Stimulated activated naive CD8-positive, alpha-beta T cell treated with anti-CD3 and anti-CD28 coated beads, Interleukin-15, amount 100 ng/mL, for 72 hours (primary cell): ENCODE measurements at places on chromosomes 7 and 10.

GRCh38 chr7:136741941-136742340, 126.5 kb upstream of the CHRM2 start:
- no peak for DNase-seq

- DNase-seq: no peak
These were observed 448.5 kb downstream of the TCERG1L start for GRCh38 chr10:130863044-130863443.

- peak; percentile 77 for DNase-seq
These were observed 25.3 kb downstream of the CCDC6 start for GRCh38 chr10:59880971-59881510.

DNA sequence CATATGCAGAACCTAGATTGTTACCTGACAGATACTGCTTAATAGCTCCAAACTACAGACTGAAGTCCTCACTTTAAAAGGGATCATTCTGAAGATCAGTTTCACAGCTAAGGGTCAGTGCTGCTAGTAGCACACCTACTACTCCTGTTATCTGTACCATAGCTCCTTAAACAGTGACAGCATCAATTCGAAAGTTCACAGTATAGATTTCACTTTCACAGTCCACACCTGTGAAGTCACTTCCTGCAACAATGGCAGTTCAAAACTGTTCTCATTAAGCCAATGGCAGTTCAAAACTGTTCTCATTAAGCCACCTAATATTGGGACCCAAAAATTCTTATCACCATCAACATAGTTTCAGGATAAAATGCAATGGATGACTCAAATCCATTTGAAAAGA, 10.7 kb upstream of the FHIP2A start:
- DNase-seq: no peak

DNA sequence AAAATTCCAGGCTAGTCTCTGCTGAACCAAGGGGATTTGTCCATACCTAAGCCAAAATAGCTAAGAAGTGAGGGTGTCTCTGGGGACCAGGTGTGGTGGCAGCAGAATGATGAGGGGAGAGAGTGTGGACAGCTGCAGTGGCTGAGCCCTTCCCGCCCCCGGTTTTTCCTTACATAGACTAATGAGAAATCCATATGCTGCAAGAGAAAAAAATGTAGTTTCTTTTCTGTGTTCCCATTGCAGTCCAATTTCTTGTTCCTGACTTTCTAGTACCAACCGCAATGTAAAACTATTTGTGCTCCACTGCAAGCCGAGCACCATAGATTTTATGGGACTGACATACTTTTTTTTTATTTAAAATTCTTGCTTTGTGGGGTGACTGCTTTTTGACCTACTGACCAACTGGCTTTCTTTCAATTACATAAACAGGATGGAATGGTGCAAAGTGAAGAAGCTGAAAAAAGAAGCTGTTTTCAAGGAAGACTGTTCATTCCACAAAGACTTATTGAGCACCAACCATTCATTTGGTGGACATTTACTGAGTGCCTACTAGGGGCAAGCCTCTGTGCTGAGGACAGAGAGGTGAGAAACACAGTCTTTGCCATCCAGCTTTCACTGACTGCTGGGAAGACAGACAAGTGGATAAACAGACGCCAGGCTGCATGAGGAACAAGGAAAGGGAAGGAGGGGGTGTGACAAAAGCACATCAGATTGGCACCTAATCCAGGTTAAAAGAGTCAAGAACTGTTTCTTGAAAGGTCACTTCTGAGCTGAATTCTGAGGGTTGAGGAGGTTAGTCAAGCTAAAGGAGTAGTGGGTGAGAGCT, 9.8 kb downstream of the CEP41 start:
- DNase-seq: no peak

DNA sequence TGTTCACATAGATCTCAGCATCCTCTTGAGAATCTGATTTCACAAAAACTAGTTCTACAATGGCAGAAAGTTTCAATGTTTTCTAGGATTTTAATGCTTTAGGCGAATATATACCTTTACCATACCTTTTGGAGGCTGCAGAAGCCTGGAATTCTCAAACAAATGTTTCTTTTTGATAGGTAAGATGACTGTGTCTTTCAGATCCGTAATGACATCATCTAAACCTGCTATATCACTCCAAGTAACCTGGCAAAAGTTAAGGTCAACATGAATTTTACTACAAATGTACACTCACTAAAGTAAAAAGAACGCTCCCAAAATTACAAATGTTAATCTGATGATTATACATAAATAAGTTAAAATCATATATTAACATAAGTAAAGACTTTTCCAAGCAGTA, 27.8 kb downstream of the ATAD1 start:
- no peak for DNase-seq

DNA sequence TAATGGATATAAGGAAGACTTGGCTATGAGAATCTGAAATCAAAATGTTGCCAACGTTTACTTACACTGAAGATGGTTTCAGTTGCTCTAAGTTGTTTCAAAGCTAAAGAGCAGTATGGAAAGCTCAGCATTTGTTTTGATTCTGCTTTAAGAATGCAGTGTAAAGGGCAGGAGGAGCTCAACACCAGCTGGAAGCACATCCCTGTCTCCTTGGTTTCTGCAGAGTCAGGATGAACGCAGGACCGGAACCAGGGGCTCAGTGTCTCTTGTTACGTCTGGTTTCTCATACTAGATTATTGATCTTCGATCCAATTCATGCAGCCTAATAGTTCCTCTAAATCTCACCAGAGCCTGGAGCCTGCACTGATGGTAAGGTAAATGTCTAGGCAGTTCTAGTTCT, 24.1 kb downstream of the ZRANB1 start:
- DNase-seq: no peak

DNA sequence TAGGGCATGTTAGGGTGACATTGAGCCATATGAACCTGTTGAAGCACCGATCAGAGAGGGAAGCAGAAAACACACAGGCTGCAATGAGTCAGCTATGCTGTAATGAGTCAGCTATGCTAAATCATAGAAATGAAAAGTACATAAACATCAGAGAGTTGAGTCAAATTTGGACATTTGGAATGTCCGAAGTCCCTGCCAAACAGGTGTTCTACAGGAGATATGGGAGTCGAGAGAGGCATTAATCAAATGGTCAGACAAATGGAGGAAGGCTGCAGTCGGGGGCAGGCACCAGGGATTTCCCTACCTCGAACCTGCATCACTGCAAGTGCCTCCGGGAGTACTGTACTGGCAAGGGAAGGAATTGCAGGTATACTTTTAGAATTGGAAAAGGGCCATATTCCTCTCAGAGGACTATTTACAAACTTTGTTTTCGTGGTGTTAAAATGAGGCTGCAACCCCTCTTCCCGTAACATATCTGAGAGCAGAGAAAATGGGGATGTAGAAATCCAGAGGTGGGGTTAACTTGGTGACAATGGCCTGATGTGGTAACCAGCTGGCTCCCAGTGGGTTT, 8.8 kb upstream of the ZC3HAV1 start:
- DNase-seq: peak; percentile 51

DNA sequence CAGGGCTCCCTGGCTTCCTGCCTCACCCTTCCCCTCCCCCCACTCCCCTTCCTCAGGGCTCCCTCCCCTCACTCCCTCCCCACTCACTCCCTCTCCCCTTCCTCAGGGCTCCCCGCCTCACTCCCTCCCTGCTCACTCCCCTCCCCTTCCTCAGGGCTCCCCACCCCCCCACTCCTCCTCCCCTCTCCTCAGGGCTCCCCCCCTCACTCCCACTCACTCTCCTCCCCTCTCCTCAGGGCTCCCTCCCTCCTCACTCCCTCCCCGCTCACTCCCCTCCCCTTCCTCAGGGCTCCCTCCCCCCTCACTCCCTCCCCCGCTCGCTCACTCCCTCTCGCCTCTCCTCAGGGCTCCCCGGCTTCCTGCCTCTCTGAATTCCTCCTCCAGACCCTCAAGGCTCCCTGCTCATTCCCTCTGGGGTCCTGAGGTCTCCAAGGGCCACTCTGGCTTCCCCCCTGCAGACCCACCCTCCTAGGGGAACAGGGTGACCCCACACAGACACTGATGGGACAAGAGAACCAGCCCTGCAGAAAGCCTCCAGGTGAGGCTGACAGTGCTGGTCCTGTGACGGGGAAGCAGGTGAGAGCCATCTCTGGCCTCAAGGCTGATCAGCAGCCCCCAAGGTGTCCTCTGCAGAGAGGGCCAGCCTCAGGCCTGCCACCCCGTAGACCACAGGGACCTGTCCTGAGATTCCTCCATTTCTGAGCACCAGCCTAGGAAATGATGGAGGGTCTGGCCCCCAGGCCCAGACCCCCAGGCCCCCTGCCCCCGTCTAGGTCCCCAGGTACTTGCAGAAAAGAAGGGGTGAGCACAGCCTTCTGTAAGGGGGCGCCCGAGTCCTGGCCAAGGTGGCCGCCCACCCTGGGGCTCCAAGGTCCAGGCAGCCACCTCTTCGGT, 47.2 kb downstream of the PWWP2B start:
- no peak for DNase-seq

- no peak for DNase-seq
These were observed 15.9 kb downstream of the BZW2 start for GRCh38 chr7:16661924-16662323.

GRCh38 chr10:5402798-5403197, 1.8 kb downstream of the TUBAL3 start:
- no peak for DNase-seq

- no peak for DNase-seq
These were observed 256.1 kb downstream of the ARHGAP21 start for GRCh38 chr10:24467605-24468004.

- no peak for DNase-seq
These were observed 146.2 kb downstream of the AHR start for GRCh38 chr7:17444673-17445072.

DNA sequence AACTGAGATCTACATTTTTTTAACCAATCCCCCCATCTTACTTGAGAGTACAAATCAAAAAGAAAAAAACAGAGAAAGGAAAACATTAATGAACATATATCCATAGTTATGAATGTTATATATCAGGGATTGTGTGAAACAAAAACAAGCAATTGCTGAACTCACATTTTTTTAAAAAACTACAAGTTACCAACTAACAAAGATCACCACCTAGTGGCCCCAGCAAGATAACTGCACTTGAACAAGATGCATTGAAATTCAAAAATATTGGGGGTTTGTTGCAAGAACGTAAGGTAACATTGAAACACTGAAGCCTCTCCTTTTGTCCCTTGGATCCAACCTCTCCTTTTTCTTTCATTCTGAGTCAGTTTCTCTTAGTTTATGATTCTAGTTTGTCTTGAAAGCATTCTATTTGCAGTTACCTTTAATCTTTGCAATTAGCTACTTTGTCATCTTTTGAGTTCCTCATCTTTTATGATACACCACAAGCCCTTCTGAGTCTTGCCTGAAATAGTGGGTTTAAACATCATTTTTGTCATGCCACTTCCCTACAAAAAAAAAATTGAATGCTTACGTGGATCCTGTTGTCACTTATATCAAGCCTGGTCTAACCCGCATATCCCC, 87.3 kb upstream of the TES start:
- no peak for DNase-seq

- no peak for DNase-seq
These were observed 271.2 kb downstream of the MAGI2 start for GRCh38 chr7:79182283-79182682.
